Substantia nigra (tissue), 51 donors: ENCODE measurements at places on chromosomes 4 and X.

GRCh38 chr4:135185256-135185655, 983.7 kb upstream of the PABPC4L start:
- no peak for DNase-seq

DNA sequence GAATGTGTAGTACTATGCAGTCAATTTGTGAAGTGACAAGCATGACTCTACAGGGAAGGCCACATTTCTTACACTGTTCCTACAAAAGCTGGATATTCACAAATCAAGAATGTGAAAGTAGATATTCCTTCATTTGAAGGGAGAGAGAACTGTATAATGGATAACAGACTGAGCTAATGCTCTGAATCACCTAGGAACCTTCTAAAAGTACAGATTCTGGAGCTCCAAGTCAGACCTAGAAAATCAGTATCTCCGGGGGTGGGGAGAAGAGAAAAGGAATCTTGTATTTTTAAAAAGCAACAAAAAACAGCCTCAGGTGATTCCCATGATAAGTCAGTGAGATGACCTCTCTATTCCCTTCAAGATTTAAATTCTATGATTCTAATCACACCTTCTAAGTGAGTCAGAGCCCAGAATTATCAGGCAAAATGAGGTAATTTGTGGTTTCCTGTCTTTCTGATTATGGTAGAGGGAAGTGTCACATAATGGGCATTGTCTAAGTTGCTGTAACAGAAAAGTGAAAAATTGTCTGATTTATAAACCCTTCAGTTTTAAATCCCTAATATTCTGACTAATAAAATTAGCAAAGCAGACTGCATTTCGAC, 80.9 kb downstream of the IL21 start:
- no peak for DNase-seq

DNA sequence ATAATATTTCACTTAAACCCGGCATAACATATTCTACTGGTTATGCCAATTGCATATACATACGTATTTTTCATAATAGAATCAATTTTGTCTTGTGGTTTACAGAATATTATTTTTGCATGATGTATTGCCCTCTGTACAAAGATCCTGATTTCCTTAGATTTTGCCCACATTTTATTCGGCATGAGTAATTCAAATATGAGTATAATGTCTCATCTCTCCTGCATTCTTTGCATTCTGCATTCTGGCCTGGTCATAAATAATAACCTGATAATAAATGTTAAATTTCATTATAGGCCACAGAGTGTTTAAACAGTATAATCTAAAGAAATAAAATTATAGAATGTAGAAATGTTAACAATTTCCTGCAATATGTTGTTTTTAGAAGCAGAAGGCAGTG, 205.3 kb downstream of the TLL1 start:
- no peak for DNase-seq

DNA sequence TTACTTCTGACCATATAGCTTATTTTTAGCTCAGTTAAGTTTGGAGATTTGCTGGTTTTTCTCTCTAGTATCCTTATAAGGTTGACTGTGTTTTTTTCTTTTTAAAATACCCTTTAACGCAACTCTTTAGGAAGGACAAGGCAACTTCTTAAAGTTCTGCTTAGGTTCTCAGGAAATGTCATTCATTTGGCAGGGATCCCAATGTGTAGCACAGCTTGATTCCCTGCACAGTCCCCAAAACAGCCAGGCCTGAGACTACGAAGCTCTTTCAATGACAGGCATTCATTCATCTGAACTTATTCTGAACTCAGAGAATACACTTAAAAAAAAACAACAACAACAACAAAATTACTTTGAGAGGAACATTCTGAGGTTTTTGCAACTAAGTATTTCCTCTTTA, 1765.8 kb downstream of the PCDH7 start:
- DNase-seq: no peak

- no peak for DNase-seq
Measured at GRCh38 chrX:88603237-88603636, 143.8 kb upstream of the CPXCR1 start.

GRCh38 chr4:33837043-33837838, 2407.1 kb downstream of the ARAP2 start:
- DNase-seq: no peak

DNA sequence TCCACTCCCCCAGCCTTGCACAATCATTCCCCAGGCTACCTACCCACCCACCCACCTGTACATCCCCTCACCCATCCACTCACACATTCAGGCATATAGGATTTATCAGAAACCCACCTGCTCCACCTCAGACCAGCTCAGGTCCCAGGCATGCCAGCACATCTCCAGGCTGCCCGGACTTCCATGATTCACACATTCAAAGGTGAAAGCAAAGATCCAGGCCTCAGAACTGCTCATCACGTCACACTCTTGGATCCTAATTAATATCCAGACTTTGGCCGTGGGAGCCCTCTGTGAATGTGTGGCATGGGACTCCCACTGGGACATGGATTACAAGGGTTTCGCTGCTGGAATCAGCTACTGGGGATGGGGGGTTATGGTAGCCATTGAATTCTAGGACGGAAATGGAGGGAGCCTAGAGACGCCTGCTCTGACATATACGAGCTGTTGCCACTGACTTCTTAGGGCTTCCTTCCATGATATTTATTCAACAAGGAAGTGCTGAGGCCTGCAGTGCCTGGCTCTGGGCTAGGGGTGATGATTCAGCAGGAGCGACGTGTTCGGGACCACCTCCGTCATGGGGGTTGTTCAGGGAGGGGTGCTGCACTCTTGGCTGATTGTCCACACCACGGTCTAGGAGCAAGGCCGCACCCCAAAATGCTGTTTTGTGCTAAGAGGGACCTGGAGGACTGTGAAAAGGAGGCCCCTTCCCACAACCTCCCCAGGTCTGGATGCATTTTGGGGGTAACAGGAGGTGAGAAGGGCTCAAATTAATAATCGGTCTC, 56.9 kb upstream of the ADRA2C start:
- no peak for DNase-seq

DNA sequence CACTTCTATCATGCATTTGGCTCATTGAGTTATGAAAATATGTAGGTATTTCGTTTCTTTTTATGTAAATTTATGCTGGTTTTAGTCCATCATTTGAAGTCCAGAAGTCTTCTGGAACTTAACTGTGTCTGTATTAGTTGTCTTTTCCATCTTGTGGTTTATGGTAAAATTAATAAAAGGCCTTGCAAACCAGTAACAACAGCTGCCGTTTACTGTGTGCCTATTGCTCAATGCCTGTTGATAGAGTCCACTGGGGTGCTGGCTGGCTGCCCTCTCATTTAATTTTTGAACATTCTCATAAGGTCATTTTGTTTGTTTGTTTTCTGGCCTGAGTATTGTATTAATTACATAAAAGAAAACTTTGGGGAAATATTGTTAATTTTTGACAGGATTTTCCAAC, 98.0 kb downstream of the NAA11 start:
- no peak for DNase-seq

DNA sequence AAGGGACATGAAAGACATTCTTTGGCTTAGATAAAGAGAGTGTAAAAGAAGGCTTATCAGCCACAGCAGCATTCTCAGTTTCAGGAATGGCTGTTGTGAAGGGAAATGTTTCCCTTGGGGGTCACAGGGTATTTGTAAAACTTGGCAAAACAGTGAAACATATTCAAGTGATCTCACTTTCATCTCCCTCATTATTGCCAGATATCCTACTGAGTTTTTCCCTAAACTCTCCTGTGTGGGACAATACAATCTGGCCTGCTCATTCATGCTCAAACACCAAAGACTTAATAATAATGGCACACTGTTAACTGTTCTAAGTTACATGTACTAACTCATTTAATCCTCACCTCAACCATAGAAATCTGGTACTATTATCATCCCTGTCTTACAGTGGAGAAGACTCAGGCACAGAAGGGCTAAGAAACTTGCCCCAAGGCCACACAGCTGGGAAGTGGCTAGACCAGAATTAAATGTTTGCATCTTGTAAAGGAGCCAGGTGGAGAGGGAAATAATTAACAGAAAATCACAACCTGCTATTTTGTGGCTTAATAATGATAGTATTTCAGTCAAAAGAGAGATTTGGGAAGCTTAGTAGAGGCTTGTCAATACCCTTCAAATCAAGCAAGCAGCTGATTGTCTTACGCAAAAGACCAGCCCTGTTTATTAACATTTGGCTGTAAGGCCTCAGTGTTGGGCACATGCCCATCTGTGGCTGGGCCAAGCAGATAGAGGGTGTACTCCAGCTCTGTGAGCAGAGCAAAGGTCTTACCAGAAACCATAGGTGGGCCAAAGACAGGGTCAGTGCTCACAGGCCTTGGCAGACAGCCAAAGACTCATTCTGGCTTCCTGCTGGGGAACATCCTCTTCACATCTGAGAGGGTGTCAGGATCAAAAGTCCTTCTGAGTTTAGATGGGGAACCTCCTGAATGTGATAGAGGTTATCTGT, 17.3 kb downstream of the SMPX start:
- DNase-seq: no peak

GRCh38 chr4:159374749-159375530, 272.1 kb downstream of the RAPGEF2 start:
- DNase-seq: no peak

GRCh38 chr4:6963139-6963611, 53.5 kb downstream of the TBC1D14 start:
- no peak for DNase-seq

DNA sequence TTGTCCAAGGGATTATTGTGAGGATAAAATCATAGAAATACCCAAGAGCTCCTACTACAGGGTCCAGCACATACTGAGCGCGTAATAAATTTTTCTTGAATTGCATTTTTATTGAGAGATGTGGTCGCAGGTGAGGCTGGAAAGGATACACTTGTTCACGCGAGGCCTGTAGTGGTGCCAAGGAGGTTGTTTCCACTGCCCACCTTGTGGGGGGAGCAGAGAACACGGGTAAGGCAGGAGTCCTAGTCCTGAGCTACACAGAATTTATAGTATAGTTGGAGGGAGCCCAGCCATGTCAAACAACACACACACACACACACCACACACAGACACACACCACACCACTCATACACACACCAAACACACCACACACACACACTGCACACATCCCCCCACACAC, 31.8 kb upstream of the CYP4V2 start:
- no peak for DNase-seq

- DNase-seq: no peak
Measured at GRCh38 chrX:70176938-70177533, at the start of gene DGAT2L6. Gene DGAT2L6, plus strand, starts transcription at chrX:70177483. Its CDS starts 100 bp downstream, at chrX:70177583.

- DNase-seq: no peak
Measured at GRCh38 chr4:105154576-105154975, 7.9 kb downstream of the TET2 start.

DNA sequence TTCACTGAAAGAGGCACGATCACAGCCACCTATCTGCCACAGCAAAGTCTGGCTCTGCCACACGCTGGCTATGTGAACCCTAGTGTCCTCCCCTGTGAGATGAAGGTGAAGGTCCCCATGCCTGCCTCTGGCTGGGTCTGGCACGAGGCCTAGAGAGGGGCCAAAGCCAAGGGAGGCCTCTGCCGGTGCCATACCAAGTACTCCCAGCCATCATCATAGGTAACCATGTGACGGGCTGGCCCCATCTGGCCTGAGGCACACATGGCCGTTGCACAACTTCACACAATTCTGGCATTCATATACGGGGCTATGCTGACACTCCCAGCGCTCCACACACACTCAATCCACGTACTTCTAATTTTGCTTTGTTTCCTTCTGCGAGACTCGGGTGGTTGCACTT, 15.3 kb downstream of the NOP14 start:
- DNase-seq: no peak

DNA sequence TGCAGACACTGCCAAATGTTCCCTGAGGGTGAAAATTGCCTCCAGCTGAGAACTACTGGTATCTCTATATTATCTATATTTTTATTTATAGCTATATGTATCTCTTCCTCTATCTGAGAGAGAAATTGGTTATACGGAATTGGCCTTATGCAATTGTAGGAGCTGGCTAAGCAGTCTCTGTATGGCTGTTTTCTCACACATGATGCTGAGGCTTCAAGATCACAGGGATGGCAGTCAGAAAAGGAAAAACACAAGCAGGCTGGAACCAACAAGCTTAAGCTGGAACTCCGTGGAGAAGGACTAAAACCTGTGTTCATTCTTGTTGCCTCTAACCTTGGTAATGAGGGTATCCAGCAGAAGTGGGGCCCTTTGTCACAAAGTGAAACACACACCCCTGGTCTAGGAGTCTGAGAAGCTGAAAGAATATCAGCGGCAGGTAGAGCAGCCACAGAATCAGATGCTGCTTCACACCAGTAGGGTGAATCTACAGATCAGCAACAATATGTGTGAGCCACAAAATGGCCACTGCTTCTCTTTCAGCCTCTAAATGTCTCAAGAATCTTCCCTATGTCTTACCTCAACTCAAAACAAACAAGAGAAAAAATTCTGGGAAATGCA, 166.5 kb upstream of the PPP1R2C start:
- DNase-seq: no peak

GRCh38 chrX:100863326-100863864, 10.8 kb downstream of the NOX1 start:
- no peak for DNase-seq

- DNase-seq: no peak
Measured at GRCh38 chrX:68721546-68721945, 74.1 kb downstream of the STARD8 start.

- no peak for DNase-seq
Measured at GRCh38 chr4:163165217-163166017, 1.3 kb downstream of the NAF1 start.

GRCh38 chr4:24722026-24722568, 73.3 kb upstream of the SOD3 start:
- no peak for DNase-seq

DNA sequence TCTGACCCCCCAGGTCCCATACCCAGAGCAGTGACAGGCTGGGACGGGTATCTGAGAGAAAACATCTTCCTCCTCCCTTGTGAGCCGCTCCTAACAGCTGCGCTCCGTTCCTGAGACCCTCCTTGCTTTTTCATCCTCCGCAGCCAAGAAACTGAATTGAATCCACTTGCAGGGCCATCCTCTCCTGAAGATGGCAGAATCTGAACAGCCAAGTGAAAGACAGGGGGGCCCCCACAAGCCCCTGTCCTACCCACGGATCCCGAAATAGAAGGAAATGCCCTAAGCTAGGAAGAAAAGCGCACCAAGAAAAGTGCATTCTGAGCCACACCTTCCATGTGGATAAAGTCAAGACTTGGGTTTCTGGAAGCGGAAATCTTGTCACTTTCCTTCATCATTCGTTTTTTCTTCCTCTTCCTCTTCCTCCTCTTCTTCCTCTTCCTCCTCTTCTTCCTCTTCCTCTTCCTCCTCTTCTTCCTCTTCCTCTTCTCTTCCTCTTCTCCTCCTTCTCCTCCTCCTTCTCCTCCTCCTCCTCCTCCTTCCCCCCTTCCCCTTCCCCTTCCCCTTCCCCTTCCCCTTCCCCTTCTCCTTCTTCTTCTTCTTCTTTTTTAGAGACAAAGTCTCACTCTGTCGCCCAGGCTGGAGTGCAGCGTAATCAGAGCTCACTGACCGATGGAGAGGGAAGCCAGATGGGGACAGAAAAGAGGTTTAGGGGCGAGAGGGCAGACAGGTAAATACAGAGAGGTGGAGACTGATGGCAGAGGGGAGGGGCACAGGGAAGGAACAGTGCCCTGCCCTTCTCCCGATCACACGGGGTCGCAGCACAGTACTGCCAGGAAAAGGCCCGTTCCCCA, 86.0 kb upstream of the WWC2 start:
- no peak for DNase-seq

GRCh38 chrX:83495898-83496297, 12.2 kb upstream of the POU3F4 start:
- no peak for DNase-seq

GRCh38 chr4:169410839-169411770, 140.3 kb upstream of the SH3RF1 start:
- no peak for DNase-seq
